ENCODE measurements at places on chromosomes 7 and 10. TPM values are rescaled to one million over a fixed set of nuclear protein-coding genes. Genes with fewer than 3 reads are reported as not detected.

MET gene
- 68.0 TPM for total RNA-seq

- DNase-seq, result no peak
Measured at GRCh38 chr7:53113424-53113823, 78.0 kb downstream of the POM121L12 start.

- DNase-seq, result no peak
Measured at GRCh38 chr10:62907470-62908212, 91.5 kb upstream of the EGR2 start.

NRCAM gene
- 0.83 TPM for total RNA-seq

PON3 gene
- total RNA-seq, result not detected

Data from IMR-90 (cell line).